ENCODE measurements at places on chromosomes 7 and 10.

GRCh38 chr10:114908896-114909295 is 29.1 kb upstream of the TRUB1 start:
- DNase-seq = no peak

DNA sequence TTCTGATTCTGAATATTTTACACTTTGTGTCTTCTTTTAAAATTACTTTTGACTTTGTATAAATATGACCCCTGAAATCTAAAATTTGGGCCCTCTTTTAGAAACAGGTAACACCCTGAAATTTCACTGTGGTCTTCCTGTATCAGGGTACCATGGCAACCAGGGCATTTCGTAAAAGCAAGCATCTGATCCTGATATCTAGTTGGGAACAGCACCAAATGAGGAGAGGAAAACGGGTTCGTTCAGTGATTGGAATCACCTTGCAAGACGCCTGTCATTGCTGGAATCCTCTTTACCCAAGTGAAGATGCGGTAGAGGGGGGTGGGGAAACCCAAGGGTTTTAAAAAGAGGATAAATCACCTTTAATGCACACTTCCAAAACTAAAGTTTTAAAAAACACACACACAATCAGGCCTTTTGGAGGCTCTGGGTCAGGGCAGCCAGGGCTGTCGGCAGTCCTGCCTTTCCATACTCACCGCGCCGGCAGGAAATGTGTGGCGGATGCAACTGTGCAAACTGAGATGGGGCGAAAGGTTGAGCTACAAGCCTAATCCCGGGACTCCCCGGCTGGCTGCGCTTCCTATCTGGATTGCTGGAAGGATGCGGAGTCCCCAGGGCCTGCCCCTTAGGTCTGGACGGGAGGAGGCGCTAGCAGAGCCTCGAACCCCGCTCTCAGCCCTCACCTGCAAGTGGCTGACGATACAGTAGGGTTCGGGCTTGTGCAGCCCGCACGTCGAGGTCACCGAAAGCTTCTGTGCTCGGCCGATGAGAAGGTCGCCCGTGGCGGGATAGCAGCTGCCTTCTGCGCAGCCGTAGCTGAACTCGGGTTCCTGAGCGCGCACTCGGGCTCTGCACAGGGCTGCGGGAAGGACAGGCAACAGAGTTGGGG is 1.8 kb downstream of the LAMB1 start:
- no peak for DNase-seq

- DNase-seq = no peak
These were observed 241.5 kb upstream of the PTER start for GRCh38 chr10:16195178-16195769.

- no peak for DNase-seq
These were observed 13.4 kb downstream of the SHH start for GRCh38 chr7:155798673-155799439.

DNA sequence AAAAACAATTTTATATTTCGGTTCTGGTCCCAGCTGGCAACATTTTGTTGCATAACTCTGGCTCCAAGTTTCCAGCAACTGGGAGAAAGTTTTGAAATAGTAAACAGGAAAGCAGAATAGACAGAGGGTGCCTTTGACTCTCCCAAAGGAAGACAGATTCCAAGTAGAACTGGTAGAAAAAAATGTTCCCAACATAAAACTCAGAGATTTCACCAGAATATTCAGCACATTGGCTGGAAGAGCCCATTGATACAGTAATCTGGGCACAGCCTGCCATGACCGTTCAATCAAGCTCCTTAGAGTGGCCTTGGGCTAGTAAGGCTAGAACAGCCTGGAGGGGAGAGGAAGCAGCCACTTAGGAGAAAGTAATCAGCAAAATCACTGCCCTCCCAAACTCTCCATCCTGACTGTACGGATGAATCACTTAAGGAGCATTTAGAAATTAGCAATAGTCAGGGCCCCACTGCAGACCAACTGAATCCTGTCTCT is 120.4 kb downstream of the CUBN start:
- DNase-seq = no peak
